ENCODE measurements at places on chromosomes 16 and 17.

DNA sequence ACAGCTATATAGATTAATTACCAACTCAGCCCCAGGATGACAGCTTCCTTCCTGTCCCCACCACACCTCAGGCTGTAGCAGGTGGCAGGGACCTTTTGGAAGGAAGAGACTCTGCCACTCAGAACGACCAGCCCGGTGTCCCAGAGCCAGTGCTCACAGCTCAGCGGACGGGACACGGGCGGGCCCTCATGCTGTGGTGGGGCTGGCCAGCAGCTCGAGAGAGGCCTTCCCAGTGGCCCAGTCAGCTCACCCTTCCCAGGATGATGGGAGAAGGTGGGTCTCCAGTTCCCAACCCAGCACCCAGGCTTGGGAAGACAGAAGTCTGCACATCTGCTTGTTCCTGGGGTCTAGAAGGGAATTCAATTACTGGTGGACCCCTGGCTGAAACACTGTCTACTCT lies 10.5 kb downstream of the NUDT16L1 start:
- DNase-seq, result no peak

- no peak for DNase-seq
Measured at GRCh38 chr17:82980632-82981031, 98.8 kb upstream of the METRNL start.

GRCh38 chr16:81645266-81645694 lies 133.8 kb upstream of the PLCG2 start:
- DNase-seq, result no peak

GRCh38 chr16:71364133-71364681 lies 5.7 kb downstream of the CALB2 start:
- no peak for DNase-seq

DNA sequence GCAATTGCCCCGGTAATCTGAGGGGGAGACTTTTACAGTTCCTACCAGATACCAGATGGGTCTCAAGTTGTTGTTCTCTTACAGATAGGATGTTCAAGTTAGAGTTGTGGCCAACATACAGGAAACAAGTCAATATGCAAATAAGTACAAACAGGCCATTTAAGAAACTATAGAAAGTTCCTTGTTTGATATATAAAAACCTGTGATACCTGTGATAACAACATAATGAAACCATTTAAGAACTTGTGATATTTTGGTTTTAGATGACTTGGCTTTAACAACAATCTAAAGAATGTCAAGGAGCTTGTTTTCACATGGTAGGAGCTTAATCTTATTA lies 16.8 kb downstream of the CDR2 start:
- no peak for DNase-seq

GRCh38 chr16:24282141-24282540 lies 26.0 kb downstream of the CACNG3 start:
- DNase-seq, result no peak

- no peak for DNase-seq
Measured at GRCh38 chr17:73865831-73866230, 221.6 kb upstream of the SDK2 start.

- DNase-seq, result peak; percentile 64
Measured at GRCh38 chr16:57938936-57939871, 31.7 kb downstream of the CNGB1 start.

GRCh38 chr17:14454746-14455145 lies 153.9 kb downstream of the HS3ST3B1 start:
- DNase-seq, result no peak

DNA sequence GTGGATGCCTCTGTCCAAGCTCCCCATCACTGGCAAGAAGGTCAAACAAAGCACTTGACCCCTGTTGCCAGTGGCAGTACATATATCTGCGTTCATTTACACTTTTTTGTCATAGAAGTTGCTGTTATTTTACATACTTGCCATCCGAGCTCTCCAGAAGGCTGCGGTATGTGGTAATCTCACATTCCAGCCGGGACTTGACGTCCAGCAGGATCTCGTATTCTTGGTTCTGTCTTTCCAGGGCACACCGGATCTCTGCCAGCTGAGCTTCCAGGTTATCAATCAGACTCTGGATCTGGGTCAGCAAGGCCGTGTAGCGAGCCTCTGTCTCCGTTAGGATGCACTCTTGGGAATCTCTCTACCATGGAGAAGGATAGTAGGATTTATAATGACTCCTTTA lies 6.6 kb downstream of the KRT39 start:
- no peak for DNase-seq

- DNase-seq, result no peak
Measured at GRCh38 chr16:46649588-46650253, 28.5 kb upstream of the SHCBP1 start.

DNA sequence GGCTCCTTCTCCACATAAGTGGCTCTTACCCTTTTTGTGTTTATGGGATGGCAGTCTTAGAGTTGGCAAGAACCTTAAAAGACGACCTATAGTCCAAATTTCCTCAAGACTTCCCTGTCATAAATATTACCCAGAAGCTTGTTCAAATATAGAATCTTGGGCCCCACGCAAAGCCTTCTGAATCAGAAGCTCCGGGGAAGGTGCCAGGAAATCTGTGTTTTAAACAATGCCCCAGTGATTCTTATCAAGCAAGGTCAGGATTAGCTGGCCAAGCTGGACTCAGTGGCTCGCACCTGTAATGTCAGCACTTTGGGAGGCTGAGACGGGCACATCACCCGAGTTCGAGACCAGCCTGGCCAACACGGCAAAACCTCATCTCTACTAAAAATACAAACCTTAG lies 85.7 kb downstream of the TIMM22 start:
- DNase-seq, result no peak

GRCh38 chr17:68033636-68034451 lies 1.7 kb upstream of the KPNA2 start:
- peak; percentile 32 for DNase-seq

GRCh38 chr17:14446825-14447224 lies 145.9 kb downstream of the HS3ST3B1 start:
- no peak for DNase-seq

GRCh38 chr16:87065446-87066132 lies 251.6 kb downstream of the C16orf95 start:
- no peak for DNase-seq

DNA sequence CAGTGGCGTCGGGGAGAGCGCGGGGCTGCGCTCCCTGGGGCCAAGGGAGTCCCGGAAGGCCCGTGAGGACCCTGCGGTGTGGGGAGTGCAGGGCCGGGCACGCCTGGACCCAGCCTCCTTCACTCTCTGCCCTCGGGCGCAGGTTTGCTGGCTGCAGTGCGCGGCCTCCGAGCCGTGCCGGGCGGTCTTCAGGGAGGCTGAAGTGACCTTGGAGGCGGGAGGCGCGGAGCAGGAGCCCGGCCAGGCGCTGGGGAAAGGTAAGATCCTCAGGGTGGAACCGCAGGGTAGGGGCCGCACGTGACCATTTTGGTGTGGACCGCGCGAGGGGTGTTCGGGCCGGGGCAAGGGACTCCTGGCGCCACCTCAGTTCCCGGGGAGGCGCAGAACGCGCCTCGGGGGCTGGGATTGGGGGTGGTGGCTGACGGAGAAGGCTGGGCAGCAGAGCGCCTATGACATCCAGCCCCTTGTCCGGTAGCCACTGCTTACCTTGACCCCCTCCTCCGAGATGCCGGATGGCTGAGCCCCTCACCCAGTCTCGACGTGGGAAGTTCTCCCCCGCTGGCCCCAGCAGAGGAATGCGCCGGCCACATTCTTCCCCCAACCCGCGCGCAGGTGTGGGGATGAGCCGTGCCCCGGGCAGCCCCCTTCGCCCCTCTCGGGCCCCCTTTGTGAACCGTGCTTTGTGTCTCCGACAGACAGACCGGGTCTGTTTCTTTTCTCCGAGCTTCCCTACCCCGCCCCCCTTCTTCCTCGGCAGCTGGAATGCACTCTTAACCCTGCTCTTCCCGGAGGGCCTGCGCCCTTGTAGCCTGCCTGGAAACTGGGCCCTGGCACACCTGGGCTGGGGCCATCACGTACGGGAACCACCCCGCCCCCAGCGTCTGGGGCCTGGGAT lies 631 bp downstream of the CDH3 start:
- no peak for DNase-seq

DNA sequence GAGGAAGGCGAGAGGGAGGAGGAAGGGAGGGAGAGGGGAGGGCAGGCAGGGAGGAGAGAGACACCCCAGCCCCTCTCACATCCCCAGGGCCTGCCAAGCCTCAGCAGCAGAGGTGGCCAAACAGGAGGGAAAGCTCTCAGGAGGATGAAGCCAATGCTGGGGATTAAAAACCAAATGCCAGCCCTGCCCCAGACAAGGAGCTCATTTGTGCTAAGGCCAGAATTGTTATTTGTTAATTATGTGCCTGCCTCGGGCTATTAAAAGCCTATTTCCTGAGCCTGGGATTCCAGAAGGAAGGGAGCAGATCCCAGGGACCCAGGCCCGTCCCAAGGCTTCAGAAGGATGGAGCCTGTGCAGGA lies 27.9 kb upstream of the GINS2 start:
- DNase-seq, result no peak

DNA sequence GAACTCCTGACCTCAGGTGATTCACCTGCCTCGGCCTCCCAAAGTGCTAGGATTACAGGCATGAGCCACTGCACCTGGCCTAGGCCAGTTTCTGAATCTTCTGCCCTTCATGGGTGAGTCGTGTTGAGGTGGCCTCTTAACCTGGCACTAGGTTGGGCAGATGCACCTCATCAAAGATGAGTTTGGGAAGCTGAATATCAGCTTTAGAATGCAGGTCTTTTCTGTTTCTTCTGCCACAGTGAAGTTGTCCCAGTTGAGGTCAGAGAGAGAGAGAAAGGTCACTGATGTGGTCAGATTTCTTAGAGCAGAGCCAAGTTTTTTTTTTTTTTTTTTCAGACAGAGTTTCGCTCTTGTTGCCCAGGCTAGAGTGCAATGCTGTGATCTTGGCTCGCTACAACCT lies 111.3 kb upstream of the WSCD1 start:
- no peak for DNase-seq

- DNase-seq, result no peak
Measured at GRCh38 chr16:72841506-72841905, 206.4 kb downstream of the ZFHX3 start.

DNA sequence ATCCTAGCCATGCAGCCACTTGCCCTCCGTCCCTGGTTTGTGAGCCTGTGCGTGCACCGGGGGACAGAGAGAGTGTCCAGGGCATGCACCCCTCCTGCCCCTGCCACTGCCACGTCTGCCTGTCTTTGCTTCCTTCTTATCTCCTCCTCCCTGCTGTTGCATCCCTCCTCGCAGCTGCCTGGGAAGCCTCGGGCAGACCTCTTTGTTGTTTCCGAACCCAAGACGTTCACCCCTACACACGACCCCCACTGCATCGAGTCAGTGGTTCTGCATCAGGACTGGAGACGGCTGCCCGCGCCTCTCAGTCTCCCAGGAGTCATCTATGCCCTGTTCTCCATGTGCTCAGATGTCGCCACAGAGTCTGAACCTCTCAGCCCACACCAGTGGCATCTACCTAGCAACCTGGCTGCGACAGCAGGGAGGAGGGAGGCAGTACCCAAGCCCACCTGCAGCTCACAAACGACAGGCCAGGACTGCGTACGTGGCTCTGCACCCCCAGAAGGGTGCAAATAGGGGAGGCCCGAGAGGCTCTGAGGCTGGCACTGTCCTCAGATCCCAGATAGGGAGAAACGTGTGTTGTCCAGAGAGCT lies 5.2 kb downstream of the TIMP2 start:
- no peak for DNase-seq

DNA sequence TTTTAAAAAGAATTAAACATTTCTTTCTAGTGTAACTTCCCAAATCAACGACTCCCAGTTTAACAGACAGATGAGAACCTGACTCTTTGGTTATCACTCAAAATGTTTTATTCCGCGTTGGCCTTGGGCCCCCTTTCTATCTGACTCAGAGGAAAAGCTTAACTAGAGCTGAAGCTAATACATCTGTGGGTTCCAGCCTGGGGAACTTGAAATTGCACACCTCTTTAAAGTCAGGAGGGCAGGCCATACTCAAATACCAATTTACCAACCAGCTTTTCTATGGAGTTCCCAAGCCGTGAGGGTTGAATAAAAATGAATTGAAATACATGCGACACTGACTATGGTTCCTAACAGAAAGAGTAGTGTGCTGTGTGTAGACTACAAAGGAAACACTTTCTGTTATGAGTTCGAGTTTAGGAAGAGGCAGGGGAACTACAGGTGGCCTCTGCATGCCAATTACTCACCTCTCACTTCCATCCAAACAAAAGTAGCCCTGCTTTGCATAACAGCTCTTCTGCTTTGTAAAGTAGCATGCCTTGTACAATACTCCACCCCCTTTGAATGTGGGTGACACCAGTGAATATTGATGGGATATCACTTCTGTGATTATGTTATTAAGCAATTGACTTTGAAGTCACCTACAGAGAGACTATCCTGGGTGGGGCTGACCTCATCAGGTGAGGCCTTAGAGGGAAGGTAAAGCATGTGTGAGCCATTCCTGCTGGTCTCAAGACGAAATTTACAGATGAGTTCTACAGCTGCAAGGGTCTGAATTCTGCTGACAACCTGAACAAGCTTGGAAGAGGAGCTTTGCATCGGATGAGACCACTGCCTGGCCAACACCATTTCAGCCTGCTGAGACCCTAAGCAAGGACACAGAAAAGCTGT lies 92.1 kb downstream of the WDR59 start:
- DNase-seq, result no peak

DNA sequence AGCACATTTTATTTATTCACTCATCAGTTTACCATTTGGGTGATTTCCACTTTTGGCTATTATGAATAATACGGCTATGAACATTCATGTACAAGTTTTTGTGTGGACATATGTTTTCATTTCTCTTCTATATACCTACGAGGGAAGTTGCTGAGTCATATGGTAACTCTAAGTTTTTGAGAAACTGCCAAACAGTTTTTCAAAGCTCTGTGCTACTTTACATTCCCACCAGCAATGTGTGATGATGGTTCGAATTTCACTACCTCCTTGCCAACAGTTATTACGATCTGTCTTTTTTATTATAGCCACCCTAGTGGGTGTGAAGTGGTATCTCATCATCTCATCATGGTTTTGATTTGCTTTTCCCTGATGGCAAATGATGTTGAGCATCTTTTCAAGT lies 63.7 kb upstream of the MRTFB start:
- no peak for DNase-seq

GRCh38 chr17:33674685-33675084 lies 381.6 kb upstream of the ASIC2 start:
- DNase-seq, result peak; percentile 4

GRCh38 chr17:60439501-60439900 lies 17.2 kb downstream of the CHCT1 start:
- DNase-seq, result no peak

DNA sequence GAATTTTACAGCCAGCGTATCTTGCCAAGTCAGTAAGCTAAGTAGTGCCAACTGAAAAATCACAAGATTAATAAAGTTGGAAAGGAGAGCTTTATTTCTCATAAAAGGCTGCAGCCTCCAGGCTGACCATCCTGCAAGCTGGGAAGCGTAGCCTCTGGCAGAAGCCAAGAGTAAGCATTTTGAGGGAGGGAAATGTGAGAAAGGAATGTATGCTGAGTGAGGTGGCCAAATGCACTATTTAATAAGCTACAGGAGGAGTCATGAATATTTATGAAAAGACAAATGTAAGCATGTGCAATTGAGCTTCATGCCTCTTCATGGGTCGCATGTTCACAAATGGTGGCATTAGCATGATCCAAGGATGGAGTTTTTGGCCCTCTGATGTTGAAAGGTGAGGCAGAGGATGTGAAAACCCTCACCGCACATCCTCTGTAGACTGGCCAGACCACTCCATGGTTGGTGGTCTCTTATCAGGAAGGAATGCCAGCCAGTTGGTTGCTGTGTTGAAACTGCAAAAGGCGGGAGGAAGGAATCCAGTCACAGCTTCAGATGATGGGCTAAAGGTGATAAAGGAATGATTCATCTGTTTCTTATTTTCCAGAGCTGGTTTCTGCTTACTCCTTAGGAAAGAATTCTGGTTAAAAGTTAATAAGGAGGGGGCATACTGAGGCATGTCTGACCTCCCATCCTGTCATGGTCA lies 9.2 kb downstream of the KRT33B start:
- no peak for DNase-seq

- no peak for DNase-seq
Measured at GRCh38 chr17:80969030-80969673, 22.5 kb upstream of the CHMP6 start.

Measured in skin of body (tissue), 3 donors.